ENCODE measurements at places on chromosomes 11 and 22.

DNA sequence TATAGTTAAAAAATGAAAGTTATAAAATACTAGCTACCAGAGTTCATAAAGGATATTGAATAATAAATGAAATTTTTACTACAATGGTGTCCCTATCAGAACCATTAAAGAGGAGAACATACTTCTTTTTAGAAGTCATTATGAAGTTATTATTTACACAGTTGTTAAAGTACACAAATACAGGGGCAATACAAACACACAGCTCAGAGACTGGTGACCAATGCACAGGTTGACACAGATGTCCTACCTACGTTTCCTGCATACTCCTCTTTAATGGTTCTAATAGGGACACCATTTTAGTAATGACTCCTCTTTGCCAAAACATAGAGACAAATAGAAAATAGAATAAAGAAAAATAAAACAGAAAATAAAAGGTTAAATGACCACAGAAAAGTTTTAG, 10.1 kb downstream of the NLRP10 start:
- no peak for ATAC-seq

DNA sequence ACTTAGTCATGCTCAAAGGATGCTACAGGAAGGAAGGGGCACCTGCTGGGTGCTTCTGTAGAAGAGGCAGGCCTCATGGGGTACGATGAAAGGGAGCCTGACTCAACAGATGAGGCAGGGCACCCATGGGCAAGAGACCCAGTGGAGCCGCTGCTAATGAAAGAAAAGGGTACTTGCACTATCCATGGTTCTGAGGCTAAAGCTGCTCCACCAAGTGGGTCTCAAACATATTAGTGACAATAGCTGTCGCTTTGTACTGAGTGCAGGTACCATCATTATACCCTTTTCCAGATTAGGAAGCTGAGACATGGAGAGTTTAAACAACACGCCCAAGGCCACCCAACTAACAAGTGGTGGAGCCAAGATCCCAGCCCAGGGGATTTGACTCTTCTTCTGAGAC, 127.5 kb upstream of the SERPIND1 start:
- ATAC-seq, result no peak

DNA sequence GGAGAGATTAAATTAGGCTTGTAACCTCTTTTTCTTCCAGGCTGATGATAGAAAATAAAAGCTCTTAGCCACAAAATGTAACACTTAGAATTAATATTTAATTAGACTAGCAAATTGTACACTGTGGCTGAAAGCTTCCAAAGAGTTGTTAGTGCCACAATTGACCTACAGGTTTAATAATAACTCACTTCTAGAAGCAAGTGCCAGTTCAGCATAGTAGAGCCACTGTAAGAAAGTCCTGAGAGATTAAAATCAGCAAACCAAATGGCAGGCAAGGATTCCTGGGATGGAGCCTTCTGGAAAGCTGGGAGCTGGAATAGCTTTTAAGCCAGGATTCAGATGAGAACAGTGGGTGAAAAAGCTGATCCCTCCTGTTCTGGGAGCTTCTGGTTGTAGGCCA, 131.0 kb downstream of the ELP4 start:
- no peak for ATAC-seq

DNA sequence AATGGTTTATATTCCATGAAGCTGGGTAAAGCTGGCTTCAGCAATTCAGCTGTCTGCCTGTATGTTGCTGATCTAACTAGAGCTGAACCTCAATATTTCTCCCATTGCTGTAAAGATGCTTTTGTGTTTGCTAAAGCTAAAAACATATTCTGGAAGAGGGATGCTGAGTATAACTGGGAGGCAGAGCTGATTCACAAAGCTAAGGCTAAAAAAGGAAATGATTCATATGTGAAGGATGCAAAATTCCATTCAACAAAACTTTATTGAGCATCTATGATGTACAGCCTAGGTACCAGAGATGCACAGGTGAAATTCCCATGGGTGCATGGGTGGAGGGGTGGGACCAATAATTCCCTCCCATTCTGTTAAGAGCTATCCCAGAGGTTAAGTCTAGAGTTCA, 193.9 kb downstream of the KIF18A start:
- ATAC-seq, result no peak

DNA sequence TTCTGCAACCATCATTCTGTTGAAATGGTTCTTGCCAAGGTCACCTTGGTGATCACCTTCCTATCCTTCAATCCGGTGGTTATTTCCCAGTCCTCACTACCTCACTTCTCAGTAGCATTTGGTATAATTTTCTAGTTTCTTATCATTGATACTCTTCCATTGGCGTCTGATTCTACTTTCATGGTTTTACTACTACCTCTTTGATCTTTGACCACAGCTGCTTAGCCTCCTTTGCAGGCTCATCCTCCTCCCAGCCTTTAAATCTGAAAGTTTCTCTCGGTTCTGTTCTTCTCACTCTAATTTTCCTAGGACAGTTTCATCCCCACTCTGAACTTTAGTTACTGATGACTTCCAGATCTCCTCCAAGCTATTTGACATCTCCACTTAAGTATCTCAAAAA, 5.0 kb downstream of the TIMM10B start:
- no peak for ATAC-seq

- ATAC-seq, result peak; percentile 59
Measured at GRCh38 chr11:127733552-127733951, 733.0 kb upstream of the KIRREL3 start.

DNA sequence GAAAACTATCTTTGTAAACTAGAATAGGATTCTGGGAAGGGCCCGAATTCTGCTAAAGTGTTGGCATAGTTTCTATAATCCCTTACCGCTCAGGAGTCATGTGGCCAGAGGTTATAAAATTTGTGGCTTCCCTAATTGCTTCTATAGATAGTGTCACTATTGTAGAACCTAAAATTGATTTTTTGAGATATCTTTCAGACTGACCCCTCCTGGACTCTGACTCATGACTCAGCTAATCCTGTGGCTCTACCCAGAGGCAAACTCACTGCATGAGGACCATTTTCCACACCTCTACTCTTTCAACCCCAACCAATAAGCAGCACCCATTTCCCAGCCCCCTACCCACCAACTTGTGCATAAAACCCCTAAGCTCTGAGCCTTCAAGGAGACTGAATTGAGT, 61.8 kb upstream of the PRSS23 start:
- no peak for ATAC-seq

GRCh38 chr11:2308713-2309112, 6.9 kb downstream of the TSPAN32 start:
- ATAC-seq, result no peak

GRCh38 chr22:21796863-21797262, 61.3 kb upstream of the YPEL1 start:
- no peak for ATAC-seq

GRCh38 chr11:82959987-82960778, 58.6 kb downstream of the DDIAS start:
- ATAC-seq, result no peak

DNA sequence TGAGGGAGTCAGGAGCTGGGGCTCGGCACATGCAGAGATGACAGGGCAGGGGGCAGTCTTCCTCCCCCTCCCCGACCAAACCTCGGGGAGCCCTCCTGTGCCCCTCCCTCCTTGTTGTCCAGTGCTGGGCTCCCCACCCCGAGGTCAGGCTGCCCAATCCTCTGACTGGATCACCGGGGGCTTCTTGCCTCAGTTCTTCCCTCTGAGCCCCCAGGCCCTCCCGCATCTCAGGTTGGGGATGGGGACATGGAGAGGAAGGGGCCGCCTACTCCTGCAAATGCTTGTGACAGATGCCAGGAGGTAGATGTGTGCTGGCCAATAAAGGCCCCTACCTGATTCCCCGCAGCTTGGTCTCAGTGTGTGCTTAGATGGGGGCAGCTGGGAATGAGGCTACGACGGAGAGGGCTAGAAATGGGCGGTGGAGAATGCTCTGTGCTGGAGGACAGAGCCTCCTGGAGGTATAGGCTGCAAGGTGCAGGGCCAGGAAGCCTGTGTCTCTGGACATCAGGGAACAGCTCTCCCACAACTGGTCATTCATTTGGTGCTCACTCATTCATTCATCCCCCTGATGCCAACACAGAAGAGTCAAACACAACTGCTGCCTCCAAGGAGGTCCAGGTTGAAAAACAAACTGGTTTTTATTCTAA, 8.4 kb downstream of the RHBDD3 start:
- peak; percentile 59 for ATAC-seq

- ATAC-seq, result no peak
Measured at GRCh38 chr11:134052988-134053945, 15.6 kb upstream of the JAM3 start.

DNA sequence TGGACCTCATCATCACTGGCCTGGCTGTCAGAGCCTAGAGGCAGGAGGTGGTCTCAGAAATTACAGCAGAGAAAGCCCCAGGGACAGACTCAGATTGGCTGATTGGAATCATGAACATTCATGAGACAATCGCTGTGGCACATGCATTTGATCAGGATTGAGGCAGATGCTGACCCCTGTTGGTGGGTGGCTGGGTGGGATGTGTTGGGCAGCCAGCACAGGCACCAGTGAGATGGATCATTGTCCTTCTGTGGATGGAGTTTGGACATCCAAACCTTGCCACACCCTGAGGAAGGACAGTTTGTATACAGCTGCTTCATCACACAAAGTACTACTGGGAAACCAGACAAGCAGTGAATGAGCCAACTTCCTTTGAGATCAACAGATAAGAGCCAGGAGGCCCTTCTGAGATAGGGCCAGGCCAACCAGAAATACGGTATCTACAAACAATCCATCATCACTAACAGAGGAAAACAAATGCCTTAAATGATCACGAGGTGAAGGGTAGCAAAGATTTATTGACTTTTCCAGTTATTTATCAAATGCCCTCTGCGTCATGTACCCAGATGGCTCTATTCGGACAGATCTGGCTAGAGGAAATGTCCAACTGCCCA, 17.3 kb downstream of the COMMD9 start:
- no peak for ATAC-seq

- ATAC-seq, result peak; percentile 48
Measured at GRCh38 chr11:95088946-95089619, 563 bp upstream of the ENDOD1 start.

DNA sequence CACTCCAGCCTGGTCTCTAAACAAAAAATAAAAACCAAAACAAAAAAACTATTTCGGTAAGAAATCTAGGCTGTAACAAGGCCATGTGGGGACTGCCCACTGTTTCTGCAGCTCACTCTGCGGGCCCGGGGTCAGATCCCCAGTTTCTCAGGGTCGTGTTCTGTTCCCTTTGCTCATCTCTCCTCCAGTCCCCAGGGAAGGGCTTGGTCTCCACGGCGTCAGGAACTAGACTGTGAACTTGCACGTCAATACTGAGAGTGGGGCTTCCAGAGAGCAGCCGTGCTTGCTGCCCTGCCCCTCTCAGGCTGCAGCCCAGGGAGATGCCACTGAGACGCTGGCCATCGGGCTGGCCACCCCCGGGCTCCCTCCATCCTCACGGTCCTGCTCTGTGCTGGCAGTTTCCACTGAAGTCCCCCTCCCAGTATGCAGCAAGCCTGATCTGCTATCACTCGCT, 33.7 kb upstream of the MOB2 start:
- ATAC-seq, result no peak

GRCh38 chr11:125498521-125498920, 2.5 kb upstream of the FEZ1 start:
- no peak for ATAC-seq

GRCh38 chr11:118033443-118033842, 43.4 kb upstream of the TMPRSS4 start:
- ATAC-seq, result no peak

- no peak for ATAC-seq
Measured at GRCh38 chr22:24681236-24681635, 78.2 kb downstream of the GGT1 start.
